ENCODE measurements at places on chromosomes 6 and 20.

DNA sequence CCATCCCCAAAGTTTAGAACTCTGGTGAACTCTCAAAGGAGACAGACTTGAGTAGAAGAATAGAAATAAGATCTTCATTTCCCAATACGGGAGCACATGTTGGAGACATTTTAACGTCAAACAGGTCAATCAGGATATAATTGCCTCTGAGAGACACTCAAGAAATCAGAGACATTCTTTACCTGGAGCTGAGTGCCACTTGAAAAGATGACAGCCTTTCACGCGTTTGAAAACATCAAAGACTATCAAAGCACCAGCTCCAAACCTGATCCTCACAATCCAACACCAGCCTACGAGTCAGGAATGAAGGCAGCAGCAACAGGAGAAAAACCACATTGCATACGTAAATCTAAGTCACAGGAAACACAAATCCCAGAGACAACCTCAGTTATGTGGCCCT lies 571.5 kb upstream of the CDH4 start:
- DNase-seq = no peak

DNA sequence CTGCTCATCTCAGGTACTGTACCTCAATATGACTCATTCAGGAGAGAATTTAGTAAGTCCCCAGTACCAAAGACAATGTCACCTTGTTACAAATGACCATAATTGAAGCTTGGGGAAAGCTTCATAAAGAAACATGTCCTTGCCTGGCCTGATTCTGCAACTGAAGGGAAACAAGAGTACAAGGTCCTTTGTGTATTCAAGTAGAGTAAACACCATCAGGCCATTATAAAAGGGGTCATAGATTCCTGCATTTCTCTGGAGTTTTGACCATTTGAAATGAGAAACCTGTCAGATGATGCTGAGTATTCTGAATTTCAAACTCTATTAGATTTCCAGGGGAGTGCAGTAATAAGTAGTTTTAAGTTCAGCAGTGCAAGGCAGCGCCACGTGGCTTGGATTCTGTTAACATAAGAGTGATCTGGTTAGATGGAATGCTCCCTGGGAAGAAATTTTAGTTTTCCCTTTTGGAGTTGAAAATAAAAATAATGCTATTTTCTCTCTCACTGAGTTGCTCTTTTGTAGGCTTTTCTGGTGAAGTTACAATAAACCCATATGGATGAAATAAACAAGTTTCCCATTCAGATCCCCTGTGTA lies 1054.3 kb downstream of the EPHA7 start:
- no peak for DNase-seq

GRCh38 chr6:108621117-108621516 lies 60.4 kb downstream of the FOXO3 start:
- no peak for DNase-seq

DNA sequence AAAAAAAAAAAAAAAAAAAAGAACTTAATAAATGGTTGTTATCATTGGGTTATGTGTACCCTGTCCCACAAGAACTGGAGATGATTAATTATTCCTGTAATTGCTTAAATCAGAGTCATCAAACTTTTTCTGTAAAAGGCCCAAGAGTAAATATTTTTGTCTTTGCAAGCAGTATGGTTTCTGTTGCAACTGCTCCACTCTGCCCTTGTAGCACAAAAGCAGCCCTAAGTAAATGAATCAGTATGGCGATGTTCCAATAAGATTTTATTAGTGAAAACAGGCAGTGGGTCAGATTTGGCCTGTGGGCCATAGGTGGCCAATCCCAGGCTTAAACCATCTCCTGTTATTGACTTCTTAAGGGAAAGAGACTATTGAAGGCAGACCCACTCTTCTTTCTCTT lies 252.7 kb downstream of the TSHZ2 start:
- DNase-seq = no peak

- no peak for DNase-seq
Observed at GRCh38 chr6:33314943-33315792, 1.3 kb upstream of the TAPBP start.

GRCh38 chr20:25563362-25563761 lies 22.0 kb downstream of the NINL start:
- no peak for DNase-seq

DNA sequence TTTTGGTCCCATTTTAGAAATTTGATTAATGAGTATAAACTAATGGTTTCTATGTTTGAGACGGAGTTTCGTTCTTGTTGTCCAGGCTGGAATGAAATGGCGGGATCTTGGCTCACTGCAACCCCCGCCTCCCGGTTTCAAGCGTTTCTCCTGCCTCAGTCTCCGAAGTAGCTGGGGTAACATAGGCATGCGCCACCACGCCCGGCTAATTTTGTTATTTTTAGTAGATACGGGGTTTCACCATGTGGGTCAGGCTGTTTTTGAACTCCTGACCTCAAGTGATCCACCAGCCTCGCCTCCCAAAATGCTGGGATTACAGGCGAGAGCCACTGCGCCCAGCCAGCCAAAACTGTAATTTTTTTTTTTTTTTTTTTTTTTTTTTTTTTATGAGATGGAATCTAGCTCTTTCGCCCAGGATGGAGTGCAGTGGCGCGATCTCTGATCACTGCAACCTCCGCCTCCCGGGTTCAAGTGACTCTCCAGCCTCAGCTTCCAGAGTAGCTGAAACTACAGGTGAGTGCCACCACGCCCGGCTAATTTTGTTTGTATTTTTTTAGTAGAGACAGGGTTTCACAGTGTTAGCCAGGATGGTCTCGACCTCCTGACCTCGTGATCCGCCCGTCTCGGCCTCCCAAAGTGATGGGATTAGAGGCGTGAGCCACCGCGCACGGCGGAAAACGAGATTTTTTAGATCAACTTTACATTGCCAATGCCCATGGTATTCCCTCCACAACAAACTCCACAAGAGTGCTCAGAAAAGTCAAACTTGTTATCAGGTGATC lies 127.8 kb downstream of the HFE start:
- peak; percentile 27 for DNase-seq

GRCh38 chr6:12403947-12404647 lies 113.9 kb downstream of the EDN1 start:
- DNase-seq = no peak

DNA sequence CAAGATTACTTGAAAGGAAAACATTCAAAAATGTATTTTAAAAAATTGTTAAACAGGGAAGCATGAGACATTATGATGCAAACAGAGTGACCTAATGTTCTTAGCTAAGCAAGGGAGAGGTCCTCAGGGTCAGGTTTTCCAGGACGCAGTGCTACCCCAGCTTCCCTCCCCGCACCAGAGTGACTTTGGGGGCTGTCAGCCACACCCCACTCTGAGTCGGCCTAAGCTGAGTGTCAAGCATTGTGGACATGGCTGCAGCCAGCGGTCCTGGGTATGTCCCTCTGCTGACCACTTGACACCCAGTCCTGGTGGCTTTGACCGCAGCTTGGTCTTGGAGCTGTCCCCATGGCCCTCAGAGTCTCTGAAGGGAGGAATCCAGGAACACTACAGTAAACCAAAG lies 54.9 kb upstream of the CD93 start:
- DNase-seq = no peak

- DNase-seq = no peak
Observed at GRCh38 chr6:150119173-150119572, 23.7 kb upstream of the PPP1R14C start.

- DNase-seq = no peak
Observed at GRCh38 chr6:108359901-108360882, 65.3 kb downstream of the AFG1L start.

GRCh38 chr6:141261016-141261671 lies 871.6 kb upstream of the GJE1 start:
- peak; percentile 40 for DNase-seq

GRCh38 chr20:46438156-46438750 lies 31.8 kb upstream of the ELMO2 start:
- peak; percentile 64 for DNase-seq

DNA sequence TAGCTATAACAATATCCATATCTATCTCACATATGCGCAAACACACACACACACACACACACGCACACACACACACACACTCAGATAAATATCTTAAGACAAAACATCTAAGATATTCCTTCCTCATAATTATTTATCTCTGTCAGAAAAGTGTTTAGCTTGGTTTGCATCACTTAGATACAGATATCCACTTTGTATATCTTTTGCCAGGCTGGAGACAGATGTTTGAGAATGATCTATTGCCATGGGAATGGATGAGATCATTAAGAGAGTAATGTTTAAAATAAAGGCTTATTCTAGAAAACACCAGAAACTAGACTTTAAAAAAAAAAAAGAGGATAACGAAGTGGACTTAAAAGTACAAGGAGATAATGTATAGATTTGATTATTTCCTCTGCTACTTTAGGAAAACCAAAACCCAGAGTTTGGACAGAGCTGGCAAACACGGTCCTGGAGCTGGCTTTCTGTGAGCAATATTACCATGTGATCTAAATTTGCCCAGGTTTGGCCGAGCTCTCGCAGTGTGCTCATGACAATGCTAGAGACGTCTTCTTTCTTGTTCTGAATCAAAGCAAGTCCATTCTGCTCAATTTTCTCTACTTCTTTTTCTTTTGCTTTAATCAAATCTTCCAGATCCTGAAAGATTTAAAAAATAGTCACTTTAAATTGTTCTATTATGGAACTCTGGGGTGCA lies 411.8 kb downstream of the SYNE1 start:
- no peak for DNase-seq

- no peak for DNase-seq
Observed at GRCh38 chr20:57153238-57153905, 113.1 kb downstream of the BMP7 start.

- no peak for DNase-seq
Observed at GRCh38 chr6:106620931-106621672, 8.2 kb downstream of the RTN4IP1 start.

Measured in SK-N-DZ (cell line).